ENCODE measurements at places on chromosomes 12 and 14.

DNA sequence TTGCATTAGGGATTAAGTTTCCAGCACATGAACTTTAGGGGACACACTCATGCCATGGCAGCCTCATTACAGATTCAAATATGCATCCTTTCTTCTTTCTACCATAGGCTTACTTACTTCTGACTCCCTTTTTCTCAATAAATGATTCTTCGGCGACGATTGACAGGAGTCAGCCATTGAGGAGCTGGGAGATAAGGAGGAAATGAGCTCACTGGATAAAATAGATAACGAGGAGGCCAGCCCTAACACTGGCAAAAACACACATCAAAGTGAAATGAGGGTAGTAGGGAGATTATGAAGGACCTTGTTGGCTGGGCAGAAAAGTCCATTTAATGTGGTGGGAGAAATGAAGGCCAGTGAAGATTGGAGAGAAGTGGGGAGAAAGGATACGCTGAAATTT lies 172.2 kb downstream of the SLC41A2 start:
- DNase-seq = no peak

GRCh38 chr12:57771236-57771872 lies 551 bp downstream of the METTL1 start:
- DNase-seq = peak; percentile 91

DNA sequence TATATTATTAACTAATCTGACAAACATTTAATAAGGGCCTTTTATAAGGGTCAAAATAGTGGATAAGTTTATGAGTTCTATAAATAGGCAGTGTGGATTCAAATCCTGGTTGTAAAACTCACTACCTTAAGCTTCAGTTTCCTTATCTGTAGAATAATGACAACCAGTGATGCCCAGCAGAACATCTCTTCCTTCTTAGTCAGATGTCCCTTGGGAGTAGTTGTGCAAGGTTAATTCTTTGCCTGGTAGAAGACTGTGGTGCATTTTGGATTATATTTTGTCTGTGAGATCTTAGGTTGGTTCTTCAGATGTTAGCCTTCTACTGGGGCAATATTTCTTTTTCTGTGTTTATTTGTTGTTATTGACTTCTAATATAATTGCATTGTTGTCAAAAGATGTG lies 59.5 kb downstream of the ARID2 start:
- DNase-seq = no peak

DNA sequence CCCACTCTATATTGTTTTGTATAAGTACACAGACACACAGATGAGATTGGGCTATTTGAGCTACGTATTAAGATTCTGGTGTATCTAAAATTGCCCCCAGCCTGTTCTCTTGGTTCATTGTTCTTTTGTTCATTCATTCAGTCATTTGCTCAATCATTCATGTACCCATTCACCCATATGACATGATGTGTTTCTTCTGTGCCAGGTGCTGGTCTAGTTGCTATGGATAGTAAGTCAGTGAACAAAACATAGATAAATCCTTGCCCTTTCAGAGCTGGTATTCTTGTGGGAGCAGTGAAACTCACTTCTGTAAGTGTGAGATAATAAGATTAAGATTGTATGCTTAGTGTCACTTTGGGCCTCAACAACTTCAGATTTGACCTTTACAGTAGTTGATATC lies 191.3 kb downstream of the TMTC2 start:
- no peak for DNase-seq

DNA sequence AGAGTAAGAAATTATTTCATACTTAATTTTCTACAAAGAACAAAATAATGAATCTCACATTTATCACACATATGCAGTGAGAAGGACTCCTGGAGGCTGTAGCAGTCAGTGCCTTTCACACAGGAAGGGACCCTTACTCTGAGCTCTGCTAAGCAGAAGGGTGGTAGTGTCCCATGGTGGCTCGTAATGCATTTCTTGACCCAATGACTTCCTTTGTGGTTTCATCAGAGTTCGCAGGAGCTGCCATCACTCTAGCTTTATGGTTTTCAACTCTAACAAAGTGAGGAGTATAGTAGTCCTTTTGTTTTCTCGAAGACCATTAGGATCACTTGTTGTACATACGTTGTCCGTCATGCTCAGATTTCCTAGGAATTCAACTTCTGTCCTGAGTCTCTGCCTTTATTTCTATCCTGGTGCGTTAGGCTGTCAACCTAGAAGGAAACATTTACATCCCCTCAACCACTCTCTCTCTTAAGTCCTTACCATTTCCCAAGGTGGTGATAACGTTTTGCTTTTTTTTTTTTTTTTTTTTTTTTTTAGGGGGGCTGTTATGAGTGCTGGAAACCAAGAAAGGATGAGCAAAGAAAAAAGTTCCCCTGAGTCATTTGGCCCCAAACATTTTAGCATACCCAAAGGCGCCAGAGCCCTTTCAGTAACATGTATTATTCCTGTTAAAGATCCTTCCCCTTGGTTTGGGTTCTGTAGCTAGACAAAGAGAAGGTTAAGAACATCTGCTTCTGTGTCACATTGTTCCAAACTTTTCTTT lies 37.2 kb downstream of the GABARAPL1 start:
- no peak for DNase-seq

DNA sequence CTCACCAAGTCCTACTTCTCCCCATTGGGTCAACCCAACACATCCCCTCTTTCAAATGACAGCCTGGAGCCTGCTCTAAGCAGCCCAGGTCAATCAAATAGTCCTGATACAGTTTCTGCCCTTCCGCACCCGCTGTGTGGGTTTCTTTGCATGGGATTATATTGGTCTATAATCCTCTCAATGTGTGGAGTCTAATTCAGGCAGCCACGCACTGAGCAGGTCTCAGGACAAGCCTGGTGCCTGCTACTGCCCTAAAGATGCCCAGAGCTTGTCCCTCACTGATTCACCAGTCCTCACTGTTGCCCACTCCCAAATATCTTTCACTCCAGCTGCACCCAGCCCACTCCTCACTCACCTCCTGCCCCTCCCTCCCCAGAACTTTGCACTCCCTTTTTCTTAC lies 16.4 kb downstream of the ACTN1 start:
- no peak for DNase-seq

GRCh38 chr14:105223770-105224544 lies 24.4 kb upstream of the BTBD6 start:
- no peak for DNase-seq

GRCh38 chr12:76037130-76038103 lies 5.8 kb upstream of the PHLDA1 start:
- peak; percentile 18 for DNase-seq

- DNase-seq = no peak
Measured at GRCh38 chr12:71752891-71753290, 1.8 kb upstream of the RAB21 start.

GRCh38 chr12:119500209-119500608 lies 93.4 kb upstream of the TMEM233 start:
- no peak for DNase-seq

GRCh38 chr12:6662602-6662905 lies 365 bp downstream of the ING4 start:
- no peak for DNase-seq

DNA sequence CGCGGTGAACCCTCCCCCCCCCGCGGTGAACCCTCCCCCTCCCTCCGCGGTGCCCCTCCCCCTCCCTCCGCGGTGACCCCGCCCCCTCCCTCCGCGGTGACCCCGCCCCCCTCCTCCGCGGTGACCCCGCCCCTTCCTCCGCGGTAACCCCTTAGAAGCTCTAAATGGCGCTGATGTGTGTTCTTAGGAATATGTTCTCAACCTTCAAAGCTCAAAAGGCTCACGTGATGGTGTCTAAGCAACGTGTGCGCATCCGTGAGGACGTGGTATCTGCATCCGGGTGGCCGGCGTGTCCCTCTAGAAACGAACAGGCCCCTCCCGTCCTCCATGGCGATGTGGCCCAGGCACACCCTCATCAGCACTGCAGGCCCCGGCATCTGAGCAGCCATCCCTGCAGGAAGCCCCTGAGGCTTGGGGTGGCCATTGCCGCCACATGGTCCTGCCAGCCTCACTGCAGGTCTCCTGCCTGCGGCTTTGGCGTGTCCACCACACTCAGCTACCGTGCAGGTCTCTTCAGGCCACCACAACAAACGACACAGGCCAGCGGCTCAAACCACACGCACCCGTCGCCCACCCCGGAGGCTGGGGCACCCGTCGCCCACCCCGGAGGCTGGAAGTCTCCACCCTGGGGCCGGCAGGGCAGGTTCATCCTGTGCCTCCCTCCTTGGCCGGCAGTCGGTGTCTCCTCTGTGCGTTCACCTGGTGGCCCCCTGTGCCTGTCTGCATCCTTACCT lies 14.5 kb upstream of the FBRSL1 start:
- DNase-seq = no peak

DNA sequence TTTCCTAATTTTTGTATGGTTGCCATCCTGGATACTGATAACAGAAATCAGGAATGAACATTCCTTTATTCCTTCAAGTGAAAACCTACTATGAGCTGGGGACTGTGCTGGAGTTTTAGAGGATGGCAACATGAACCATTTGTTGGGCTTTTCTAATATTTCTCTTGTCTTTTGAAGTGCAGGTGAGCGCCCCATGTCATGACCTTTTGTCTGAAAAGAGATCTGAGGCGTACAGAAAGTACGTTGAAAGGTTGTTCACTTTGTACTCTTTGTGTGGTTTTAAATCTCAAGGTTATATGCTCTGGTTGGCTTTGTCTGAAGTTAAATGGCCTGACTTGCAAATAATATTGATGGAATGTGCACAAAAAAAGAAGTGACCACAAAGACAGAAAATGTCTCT lies 79.0 kb downstream of the GAS2L3 start:
- no peak for DNase-seq

DNA sequence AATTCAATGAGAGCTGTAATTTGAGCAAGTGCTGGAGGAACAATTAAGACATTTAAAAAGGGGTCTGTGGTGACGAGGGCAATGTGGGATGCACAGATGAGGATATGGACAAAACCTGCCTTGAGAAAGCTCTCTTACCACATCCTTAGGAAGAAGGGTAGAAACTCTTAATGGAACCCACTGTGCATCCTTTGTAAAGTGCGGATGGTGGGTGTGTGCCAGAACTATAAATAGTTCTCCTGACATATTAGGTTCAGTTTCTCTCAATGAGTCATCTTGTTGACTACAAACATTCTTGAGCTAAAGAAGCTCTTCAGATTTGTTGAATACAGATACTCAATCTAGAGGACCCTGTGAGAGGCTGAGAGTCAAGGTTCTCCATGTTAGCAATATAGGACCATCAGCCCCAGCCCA lies 106.1 kb upstream of the ANO4 start:
- DNase-seq = no peak
